ENCODE measurements at places on chromosomes 1 and 21.

DNA sequence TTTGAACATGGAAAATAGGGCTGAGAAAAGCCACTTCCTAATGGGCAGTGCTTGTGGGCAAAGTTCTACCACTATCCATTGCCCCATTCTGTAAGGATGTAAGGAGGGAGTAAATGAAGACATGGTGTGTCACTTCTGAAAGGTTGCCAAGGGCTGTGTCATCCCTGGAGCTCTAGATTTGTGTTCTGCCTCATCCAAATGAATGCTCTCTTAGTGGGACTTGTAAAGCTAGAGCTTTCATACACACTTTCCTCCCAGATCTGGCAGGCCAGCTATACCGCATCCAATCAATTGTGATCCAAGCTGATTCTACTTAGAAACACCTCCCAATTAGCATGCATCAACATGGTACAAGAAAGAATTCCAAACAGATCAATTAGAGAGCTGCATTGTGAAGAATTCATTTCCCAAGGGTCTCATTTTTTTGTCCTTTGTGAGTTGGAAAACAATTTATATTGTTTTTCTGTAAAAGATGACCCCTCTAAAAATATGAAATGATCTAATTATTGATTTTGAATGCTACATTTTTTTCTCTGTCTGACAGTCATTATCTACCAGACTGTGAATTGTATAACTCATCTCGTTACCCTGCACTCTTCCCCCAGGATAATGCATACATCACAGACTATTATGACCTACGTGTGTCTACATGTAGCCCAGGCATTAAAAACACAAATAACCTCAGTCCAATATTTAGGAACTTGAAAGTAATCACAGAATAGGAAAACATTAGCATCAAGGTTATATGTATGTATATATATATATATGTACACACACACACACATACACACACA is 117.1 kb upstream of the DUSP10 start:
- peak; percentile 74 for DNase-seq

DNA sequence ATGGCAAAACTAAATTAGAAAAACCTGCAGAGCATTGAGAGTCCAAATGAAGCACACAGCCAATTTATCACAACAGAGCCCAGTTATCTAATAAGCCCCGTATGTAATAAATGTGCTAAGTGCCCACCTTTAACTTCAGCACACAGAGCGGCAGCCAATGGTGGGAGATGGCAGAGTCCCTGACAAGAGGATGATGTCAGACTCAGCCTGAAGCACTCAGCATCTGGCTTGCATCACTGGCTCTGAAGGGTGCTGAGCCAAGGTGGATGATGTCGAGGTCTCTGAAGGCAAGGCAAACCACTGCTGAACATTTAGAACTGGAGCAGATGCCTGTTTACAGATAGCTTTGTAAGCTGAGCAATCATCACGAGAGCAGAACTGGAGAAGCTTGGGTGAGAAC is 118.3 kb downstream of the NUF2 start:
- DNase-seq: no peak

GRCh38 chr1:58921342-58921741 is 137.5 kb upstream of the JUN start:
- DNase-seq: no peak

GRCh38 chr1:164617377-164618201 is 58.6 kb downstream of the PBX1 start:
- peak; percentile 43 for DNase-seq

DNA sequence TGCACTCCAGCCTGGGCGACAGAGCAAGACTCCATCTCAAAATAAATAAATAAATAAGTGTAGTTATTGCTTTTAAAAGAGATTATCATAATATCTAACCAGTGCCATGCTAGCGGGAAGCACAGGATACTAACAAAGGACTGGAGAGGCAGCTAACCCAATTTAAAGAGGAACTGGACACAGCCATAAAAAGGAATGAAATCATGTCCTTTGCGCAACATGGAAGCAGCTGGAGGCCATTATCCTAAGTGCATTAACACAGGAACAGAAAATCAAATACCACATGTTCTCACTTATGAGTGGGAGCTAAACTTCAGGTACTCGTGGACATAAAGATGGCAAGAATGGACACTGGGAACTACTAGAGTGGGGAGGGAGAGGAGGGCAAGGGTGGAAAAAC is 54.9 kb downstream of the TM2D1 start:
- no peak for DNase-seq

- no peak for DNase-seq
Measured at GRCh38 chr1:160657250-160657781, 10.5 kb upstream of the SLAMF1 start.

DNA sequence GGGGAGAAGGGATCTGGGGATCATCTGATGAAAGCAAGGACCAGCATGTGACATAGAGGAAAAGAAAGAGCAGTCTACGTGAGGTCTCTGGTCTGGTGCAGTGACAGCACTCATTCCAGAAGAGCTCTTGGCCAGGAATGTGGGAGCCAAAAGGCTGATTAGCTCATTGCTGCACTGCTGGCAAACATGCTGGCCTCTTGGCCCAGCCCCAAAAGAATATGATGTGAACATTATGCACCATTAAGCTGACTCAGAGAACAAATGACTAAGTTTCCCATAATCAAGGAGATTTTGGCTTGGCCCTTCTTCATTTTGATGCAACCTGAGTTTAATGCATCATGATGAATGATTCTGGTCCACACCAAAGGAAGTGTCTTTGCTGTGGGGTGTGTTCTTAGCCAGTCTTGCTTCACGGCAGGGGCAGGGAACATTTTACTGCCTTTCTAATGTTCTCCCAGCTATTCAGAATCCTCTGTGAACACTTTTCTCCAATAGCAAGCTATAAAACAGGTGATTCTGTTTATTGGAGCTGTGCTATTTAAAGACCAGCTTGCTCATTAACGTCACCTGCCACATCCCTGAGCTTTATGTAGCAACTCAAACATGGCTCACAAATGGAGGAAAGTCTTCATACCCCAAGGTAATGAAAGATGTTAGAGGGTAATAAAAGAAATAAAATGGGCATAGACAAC is 55.1 kb downstream of the PCBP3 start:
- DNase-seq: peak; percentile 75

DNA sequence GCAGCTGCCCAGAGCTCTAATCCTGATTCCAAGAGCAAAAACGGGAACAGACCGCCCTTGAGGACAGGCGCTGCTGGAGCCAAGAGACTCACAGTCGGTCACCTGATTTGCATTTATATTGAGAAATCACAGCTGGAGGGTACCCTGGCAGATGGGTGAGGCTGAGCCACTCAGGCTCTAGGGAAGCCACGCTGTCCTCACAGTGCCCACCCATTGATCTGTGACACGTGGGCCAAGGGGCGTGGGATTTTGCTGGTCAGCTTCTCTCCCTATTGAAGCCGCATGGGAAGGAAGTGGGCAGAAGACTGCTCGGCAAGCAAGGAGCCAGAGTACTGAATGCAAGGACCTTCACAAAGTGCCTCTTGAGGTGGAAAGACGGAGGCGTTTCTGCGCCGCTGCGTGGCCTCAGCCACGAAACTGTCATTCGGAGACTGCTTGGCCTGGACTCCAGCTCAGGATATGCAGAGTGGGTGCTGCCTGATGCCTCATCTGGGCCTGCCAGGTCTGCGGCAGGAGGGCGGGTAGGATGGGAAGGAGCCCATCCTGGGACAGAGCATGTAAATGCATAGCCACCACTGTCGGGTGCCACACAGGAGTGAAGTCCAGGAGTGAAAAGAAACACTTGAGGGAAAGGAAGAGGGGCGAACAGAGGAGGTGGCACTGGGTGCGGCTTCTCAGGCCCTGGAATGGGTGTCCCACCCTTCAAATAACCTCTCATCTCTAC is 139.8 kb downstream of the PGBD5 start:
- DNase-seq: no peak

DNA sequence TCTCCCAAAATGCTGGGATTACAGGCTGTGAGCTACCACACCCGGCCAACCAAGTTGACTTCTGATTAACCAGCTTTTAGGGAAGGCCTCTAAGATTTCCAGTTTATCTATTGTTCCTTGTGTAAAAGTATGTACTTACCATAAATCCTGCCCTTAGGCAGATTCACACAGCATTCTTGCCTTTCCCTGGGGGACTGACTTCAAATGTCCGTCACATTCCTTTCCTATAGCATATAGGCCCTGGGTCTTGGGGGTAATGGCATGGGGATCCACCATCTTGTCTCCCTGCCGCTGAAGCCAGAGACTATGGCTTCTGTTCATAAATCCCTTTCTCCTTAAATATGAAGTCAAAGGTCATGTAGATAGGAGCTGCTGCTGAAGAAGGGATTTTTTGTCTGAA is 872 bp upstream of the PINK1 start:
- DNase-seq: no peak

- peak; percentile 12 for DNase-seq
Measured at GRCh38 chr1:171715813-171716251, 26.0 kb downstream of the VAMP4 start.

- no peak for DNase-seq
Measured at GRCh38 chr1:112513112-112513870, 4.5 kb downstream of the WNT2B start.
